NCI-H1092 treated with DMSO at 0.1 percent for 48 hours (cell line): ENCODE measurements at places on chromosomes 1 and 21.
A peak's percentile ranks its signal among the peaks of the same experiment; 100 is the strongest.

- DNase-seq: no peak
Measured at GRCh38 chr1:159915571-159916241, 9.6 kb downstream of the TAGLN2 start.

DNA sequence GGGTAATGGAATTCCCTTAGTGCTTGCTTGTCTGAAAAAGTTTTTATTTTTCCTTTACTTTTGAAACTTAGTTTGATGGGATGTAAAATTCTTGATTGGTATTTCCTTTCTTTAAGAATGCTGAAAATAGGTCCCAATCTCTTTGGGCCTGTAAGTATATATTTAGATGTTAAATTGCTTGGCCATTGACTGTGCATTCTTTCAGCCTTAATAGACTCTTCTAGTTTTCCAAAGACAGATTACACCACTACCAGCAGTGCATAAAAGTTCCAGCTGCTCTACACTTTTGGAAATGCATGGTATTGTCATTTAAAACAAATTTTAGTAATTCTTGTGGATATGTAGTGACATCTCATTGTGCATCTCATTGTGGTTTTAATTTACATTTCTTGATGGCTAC lies 464.8 kb upstream of the USP24 start:
- DNase-seq: no peak

DNA sequence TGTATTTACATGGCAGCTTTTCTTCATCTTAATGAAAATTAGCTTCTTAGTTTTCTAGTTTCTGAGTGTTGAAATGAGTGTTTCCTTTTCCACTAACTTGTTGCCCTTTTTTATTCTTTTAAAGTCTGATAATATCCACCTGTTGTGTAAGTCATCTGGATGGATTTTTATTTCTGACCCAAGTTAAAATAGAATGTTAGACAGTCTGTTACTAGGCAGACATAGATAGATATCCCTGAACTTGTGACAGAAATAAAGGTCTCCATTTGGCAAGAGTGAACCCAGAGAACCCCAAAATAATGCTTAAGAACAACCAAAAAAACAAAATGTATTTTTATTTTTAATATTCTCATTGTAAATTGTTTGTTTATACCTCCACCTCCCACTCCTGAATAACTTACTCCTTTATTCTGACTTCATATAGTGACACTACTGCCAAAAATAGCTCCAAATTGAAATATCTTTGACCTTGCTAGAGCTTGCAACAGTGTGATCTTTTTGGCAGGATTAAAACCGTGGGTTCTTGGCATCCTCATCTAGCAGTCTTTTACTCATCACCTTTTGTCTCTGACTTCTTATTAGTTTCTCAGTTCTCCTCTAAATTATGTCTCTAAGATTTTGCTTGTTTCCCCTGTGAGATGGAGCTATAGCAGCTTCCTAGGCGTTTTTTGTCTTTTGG lies 26.9 kb upstream of the SH3D21 start:
- no peak for DNase-seq

DNA sequence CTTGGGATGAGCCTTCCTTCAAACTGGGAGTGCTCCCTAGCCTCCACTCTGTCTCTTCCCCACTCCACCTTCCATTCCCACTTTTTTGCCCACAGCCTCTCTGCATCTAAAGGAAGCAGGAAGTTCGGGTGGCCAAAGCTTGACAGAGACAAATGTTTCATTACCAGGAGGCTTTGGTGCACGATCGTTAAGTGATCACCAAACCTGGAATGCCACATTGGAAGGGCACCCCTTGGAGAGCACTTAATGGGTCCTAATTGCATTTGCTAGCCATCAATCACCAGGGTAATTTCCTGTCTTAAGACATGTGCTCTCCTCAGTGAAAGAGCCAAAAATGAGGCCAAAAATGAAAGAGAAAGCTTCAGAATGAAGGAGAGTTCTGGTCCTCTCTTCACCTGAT lies 206.5 kb downstream of the TNR start:
- DNase-seq: no peak

DNA sequence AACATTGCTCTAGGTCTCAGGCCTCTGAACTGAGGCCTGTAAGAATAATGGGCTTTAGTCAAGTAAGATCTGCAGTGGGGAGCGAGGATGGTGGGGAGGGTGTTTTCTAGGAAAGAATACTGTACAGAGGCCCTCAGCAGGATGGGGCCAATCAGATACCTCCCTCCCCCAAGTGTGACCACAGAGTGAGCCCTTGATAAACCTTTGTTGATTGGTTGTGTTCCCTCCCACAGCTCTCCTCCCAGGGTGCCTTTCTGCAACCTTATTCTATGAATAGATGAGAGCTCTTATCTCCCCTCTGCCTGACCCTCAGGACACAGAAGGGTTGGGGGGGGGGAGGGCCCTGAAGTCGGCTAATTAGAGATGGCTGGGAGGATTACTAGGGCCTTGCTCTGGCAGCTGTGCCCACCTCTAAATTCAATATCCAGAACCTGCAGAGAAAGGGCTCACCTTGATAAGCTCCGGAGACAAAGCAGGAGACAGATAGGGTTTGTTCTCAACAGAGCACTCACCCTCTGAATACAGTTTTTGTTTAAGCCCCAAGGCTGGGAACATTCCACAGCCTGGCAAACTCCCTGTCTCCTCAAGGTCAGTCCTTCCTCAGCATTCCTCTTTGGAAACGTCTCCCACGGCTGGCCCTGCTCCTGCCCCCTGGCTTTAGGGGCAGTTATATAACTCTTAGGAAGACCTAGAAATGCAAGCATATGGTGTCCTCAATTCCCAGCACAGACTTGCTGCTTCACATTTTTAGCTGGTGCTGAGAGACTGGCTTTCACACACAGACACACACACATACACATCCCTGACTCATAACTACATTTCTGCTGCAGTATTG lies 42.9 kb downstream of the ATP1A1 start:
- DNase-seq: no peak

- DNase-seq: no peak
Measured at GRCh38 chr1:6419397-6419803, 319 bp downstream of the HES2 start.

DNA sequence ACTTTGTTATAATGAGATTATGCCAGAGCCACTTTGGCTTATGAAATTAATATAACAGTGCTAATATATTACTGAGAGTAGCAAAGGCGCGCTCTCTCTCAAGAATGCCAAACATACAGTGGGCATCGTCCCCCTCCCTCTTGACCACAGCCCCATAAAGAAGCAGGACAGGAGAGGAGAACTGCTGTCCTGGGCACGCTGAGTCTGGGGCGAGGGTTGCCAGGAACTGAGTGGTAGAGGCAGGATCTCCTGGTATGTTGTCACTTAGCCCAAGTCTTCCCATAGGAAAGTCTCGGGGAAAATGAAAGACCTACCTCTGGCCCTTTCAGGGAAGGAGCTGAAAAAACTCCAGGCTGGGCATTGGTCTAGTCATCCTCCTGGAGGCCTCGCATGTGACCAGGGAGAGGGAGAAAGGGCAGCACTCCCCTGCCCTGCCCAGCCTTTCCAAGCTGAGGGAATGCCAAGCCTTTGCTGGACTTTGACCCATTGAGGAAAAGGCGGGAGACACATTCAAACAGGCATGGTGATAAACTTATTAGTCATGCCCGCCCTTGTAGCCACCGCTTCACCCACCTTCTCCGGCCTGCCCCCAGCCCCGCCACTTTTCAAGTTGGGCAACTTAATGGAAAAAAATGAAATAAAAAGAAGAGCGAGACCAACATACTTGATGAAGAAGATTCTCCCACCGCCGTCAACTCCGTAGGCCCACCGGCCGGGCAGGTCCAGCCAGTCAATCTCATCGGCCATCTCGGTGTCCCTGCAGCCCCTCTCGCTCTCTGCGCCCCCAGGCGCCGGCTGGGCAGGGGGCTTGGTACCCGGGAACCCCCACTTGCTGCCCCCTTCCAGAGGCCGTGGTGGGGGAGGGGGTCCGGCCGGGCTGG lies 17.4 kb upstream of the PLEKHA6 start:
- DNase-seq: no peak

DNA sequence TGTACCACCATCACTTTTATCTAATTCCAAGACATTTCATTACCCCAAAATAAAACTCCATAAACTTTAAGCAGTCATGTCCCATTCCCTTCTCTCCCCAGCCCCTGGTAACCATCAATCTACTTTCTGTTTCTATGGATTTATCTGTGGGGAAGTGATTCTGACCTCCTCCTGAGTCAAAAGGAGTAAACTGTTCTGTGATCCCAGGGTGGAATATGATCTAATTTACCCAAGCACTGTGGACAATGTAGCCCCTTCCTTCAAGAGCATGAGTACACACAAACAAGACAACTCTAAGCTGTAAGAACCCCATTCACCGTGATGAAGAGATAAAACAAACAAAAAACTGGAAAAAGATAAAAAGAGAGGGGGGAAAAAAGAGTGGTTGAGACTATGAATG lies 77.9 kb downstream of the PLPP3 start:
- no peak for DNase-seq

- DNase-seq: no peak
Measured at GRCh38 chr1:191022856-191023255, 545.2 kb upstream of the BRINP3 start.

GRCh38 chr1:80929868-80930508 lies 870.7 kb upstream of the ADGRL2 start:
- no peak for DNase-seq

- no peak for DNase-seq
Measured at GRCh38 chr1:179155615-179156014, 73.7 kb downstream of the TOR3A start.

GRCh38 chr21:43597052-43597451 lies 62.2 kb downstream of the HSF2BP start:
- no peak for DNase-seq

- DNase-seq: no peak
Measured at GRCh38 chr1:161174911-161175310, 2.4 kb downstream of the B4GALT3 start.

GRCh38 chr1:228941666-228942065 lies 206.4 kb downstream of the RHOU start:
- no peak for DNase-seq

DNA sequence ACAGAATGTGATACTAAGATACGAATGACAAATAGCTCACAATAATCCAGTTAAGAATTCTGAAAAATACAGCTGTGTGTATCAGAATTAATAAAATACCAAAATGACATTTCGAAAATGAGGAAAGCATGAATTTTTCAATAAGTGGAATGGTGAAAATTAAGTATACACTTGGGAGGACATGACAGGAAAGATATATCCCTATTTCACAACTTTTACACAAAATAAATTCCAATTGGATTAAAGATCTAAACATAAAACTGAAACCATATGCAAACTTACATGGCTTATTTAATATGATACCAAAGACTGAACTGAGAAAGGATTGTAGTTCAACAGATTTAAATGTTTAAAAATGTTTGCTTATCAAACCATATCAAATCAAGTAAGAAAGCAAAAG lies 510.4 kb upstream of the ADAMTS5 start:
- no peak for DNase-seq

GRCh38 chr1:30670240-30671060 lies 52.9 kb downstream of the MATN1 start:
- DNase-seq: no peak

DNA sequence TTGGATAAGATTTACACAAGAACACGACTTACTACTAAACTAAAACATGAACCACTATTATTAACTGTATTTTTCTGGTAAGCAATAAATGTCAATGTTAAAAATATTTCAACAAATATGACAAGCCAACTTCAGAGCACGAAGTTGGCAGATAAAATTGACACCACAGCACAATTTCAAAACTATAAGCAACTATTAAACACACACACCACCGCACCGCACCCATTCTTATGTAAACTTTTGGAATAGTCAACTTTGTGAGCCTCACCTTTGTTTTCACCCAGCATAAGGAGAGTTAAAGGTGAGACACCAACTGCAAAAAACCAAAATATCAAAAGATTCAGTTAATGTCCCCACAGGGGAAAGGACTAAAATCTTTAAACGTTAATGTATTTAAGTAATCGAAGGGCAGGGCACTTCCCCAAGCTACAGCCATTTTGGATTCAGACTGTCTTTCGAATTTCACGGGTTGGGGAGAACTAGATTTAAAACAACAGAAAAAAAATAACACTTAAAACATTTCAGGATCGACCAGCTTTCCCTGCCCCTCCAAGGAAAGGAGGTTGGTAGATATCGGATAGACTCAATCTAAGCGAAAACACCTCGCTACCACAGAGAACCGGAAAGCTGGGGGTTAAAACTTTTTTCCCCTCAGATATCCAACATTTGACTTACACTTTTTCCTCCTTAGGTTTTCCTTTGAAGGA lies 872 bp downstream of the GPBP1L1 start:
- DNase-seq: peak; percentile 64

- DNase-seq: peak; percentile 27
Measured at GRCh38 chr1:25936947-25937346, 30.7 kb upstream of the STMN1 start.

GRCh38 chr21:33821503-33822322 lies 93.9 kb downstream of the ATP5PO start:
- no peak for DNase-seq

DNA sequence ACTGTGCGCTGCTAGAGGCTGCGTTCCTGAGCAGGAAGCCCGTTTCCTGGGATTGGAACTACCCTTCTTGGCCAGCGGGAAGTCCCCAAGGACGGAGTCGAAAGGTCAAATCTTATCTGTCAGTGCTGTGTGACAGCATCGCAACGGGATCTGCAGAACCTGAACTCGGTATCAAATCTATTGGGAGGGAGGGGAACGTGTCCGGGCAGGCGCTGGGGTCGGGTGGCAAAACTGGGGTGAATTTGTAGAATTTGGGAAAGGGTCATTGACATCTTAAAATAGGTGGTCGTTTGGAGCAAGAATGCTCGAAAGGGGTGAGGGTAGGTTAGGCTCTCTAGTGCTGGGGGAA lies 725 bp upstream of the ARPC5 start:
- no peak for DNase-seq

GRCh38 chr1:17994046-17994445 lies 113.6 kb upstream of the IGSF21 start:
- no peak for DNase-seq

GRCh38 chr1:16262067-16262466 lies 25.1 kb upstream of the CPLANE2 start:
- DNase-seq: no peak

DNA sequence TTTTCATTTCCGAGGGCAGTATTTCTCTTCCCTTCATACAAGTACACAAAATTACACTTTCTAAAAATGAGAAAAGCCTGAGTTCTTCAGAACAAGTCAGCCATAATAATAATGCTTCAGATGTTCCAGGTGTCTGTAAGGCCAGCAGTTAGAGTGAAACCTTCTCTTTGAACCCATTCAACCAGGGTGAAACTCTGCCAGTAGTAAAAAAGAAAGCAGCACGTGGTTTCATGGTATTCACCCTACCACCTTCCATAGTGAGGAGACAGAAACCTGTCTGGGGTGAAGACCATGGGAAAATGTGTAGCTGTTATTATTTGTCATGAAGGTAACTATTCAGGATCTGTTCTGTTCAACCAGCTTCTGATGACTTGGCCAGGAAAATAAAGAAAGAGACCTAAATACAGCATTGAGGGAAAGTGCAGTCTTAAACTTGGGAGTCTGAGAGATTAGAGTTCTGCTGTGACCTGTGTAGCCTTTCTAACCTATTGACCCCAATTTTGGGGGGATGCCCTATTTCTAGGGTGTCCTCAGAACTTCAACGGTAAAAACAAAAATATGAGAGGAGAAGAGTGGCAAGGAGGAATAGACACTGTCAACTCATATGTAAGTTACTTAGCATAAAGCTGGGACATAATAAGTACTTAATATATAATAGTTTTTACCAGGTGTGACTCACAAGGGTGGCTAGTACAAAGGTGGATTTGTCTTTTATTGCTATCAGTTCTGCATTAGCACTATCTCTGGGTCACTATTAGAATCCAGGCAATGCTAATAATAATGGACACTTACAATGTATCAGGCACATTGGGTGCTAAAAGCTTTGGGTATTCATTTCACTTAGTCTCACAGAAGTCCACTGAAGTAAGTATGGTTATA lies 70.0 kb upstream of the TNFSF4 start:
- DNase-seq: no peak

- DNase-seq: peak; percentile 52
Measured at GRCh38 chr1:25799935-25800702, at the start of gene SELENON. Gene SELENON, plus strand, starts transcription at chr1:25800193. Its CDS starts 38 bp downstream, at chr1:25800231.
